ENCODE measurements at places on chromosomes 7 and 10.

GRCh38 chr10:90674461-90674860 lies 183.4 kb downstream of the HTR7 start:
- no peak for DNase-seq

GRCh38 chr7:30910411-30911073 lies 1.1 kb upstream of the AQP1 start:
- no peak for DNase-seq

- DNase-seq, result peak; percentile 54
These were observed 172.0 kb upstream of the TNRC18 start for GRCh38 chr7:5595545-5596045.

GRCh38 chr7:48505051-48505450 lies 333.8 kb downstream of the ABCA13 start:
- no peak for DNase-seq

DNA sequence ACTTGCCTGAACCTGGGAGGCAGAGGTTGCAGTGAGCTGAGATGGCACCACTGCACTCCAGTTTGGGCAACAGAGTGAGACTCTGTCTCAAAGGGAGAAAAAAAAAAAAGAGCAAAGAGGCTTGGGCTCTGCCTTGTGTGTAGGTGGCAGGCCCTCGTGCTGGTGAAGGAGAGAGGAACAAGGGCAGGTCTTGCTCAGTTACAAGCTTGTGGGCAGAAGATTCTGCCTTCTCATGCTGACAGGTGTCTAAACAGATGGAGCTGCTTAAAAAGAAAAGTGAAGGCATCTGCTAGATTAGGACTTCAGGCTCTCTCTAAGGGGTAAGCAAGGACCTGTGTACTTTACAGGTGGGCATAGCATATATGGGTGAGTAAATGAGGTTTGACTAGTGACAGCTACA lies 65.5 kb upstream of the TRIM8 start:
- peak; percentile 14 for DNase-seq

- DNase-seq, result no peak
These were observed 245.0 kb downstream of the FOXP2 start for GRCh38 chr7:114659409-114660125.

- DNase-seq, result no peak
These were observed 62.1 kb upstream of the PRSS58 start for GRCh38 chr7:142319970-142320369.

DNA sequence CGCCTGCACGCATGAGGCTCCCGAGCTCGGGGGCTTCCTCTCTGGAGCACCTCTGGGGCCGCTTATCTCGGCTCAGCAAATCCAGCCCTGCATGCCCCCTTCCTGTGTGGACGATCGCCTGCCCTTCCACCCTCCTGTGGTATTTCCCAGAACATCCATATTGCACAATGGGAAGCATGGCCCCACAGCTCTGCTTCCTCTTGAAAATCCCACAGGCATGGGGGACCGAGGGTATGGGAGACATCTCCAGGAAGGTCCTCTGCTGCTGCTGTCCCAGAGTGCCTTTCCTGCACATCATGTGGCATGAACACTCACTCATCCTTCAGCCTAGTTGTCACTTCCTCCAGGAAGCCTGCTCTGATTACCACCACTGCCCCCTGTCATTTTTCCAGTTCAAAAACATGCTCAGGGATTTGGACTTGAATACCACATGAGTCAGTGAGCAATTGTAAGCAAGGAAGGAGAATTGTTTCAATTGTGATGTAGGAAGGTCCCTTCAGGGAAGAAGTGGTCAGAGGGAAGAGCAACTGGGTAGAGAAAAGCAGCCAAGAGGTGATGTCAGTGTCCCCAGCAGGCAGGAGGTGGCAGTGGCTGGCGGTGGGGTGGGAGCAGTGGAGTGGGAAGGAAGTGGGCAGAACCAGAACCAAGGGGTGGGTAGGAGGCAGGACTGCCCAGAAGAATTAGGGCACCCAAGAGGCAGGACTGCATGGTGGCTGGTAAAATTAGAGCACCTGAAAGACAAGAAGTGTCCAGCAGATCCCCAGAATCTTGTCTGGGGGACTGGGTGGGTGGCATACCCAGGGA lies 67.5 kb upstream of the ZMIZ1 start:
- DNase-seq, result no peak

DNA sequence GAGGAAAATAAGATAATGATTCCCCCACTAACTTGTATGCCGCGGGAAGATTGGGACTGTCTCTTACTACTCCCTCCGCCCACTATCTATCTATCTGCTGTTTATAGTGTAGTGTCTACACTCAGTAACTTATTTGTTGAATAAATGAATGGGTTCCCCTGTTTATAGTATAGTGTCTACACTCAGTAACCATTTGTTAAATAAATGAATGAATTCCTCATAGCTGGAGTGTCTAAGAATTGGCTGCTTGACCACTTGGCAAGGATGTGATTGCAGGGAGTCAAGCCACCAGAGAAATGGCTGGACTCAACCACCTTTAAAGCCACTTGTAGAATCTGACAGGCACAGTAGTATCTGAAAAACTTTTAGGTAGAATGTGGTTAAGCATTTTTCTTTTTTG lies 147.1 kb downstream of the TRIL start:
- DNase-seq, result no peak

DNA sequence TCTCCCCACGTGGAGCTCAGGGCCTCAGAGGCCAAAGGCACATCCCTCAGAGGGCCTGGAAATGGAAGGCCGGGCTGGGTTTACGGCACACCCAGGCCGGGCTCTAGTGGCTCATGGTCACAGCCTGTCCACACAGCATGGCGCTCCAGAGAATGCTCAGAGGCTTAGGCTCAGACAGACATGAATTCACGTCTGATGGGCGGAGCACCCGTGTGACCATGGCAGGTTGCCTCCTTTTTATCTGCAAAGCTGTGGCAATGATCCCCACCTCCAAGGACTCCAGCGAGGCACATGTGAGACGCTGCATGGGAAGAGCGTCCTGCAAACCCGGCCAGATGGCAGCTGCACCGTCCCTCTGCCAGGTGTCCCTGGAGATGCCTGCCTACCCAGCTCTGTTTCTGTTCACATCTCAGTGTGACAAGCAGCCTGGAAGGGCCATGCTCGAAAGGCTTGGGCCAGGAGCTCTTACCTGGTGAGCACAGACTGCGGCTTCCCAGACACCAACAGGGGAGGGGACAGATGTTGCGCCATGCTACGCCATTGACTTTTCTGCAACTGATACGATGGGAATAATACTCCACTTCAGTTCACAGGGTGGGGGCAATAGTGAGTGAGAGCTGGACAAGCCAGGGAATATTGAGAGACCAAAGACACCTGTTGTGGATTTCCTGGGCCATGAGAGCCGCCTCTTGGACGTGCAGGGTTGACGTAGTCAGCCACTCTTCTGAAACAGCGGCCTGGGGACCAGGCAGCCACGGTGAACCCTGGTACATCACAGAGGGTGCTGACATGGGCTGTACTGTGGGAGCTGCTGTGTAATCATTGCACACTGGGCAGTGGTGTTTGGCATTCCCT lies 34.4 kb upstream of the FAM20C start:
- no peak for DNase-seq

GRCh38 chr10:77661100-77661499 lies 23.5 kb upstream of the KCNMA1 start:
- no peak for DNase-seq

DNA sequence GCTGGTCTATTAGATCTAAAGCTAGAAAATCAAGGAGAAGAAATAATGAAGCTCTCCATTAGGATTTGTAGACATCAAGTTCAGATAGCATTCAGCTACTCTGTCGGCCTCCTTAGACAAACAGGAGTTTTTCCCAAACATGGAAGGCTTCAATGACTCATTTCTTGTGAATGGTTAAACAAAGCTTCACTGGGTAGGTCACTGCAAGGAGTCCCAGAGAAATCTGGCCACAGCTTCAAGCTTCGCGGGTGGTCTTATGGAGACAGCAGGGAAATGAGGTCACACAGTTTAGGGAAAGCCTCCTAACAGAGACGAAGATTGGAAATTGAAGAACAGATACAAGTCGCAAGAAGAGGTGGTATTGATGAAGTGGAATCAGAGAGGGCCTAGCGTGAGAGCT lies 22.6 kb upstream of the LRRC72 start:
- no peak for DNase-seq

GRCh38 chr7:148290538-148290937 lies 300.0 kb upstream of the C7orf33 start:
- no peak for DNase-seq

DNA sequence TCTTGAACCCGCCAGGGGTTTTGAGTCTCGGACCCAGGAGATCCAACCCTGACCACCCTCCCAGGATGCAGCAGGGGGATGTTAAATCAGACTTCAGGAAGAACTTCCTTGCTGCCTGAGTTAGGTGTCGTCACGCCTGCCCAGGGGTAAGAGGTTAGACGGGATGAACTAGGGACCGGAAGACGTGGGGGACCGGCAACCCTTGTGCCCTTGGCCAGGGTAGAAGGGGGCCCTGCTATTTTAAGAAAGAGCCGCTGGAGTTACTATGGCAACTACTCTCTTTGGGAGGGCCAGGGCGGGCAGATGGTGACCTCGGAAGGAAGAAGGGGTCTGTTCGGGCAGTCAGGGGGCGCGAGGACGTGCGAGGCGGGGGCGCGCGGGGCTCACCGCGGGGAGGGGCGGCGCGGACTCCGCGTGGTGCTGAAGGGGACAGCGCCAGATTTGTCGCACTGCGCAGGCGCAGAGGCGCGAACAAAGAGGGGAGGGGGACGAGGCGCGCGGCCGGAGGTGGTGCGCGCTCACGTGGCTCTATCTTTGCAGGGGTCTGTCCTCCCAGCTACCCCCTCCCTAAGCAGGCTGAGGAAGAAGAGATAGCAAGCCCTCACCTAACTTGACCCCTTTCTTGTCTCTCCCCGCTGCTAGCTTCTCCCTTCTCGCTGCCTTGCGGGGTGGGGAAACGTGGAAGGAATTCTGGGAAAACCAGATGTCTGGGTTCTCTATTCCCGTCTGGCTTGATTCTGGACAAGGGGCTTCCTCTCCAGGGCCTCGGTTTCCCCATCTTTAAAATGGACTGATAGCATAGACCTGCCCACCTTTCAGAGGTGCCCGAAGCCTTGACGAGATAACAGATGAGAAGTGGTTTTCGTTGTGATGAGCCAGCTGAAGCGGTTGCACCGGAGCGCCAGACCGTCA lies 940 bp upstream of the PSD start:
- DNase-seq, result peak; percentile 51

DNA sequence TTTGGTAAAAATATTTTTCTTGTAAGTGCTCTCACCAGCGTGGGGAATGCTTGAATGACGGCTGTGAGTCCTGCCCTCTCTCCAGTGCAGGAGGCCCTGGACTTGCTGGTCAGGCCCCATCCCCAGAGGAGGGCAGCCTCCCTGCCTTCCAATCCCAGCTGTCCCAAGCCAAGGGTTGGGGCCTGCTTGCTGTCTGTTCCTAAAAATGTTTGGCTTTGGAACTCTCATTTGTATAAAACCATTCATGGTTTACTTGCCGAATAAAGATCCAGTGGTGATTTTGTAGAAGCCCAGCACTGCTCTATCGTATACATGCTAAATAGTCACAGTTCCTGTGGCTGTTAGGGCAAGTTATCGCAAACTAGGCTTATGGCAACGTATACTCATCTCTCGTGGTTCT lies 121.7 kb downstream of the GLRX3 start:
- no peak for DNase-seq

- DNase-seq, result no peak
These were observed 228.4 kb upstream of the RHOBTB1 start for GRCh38 chr10:61172182-61172926.

- no peak for DNase-seq
These were observed 23.2 kb downstream of the PLXNA4 start for GRCh38 chr7:132553031-132553430.

GRCh38 chr7:105060437-105060836 lies 46.4 kb downstream of the KMT2E start:
- DNase-seq, result no peak

DNA sequence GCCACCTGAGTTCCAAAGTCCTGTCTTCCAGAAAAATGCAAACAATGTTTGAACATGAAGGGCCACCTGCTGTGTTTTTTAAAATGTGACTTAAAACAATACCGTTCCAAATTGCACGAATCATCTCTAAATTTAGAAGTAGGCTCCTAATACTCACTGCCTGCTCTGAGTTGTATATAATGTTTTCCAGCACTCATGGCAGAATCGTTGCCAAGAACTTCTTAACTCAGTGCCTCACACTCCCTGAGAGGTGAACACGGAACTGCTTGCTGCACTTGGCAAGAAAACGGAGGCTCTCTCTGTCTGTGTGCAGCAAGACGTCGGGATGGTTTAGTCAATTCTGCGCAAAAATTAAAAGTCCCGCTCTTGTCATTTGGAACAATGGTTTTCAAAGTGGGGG lies 757.3 kb upstream of the AUTS2 start:
- no peak for DNase-seq

- no peak for DNase-seq
These were observed 6.8 kb upstream of the AEBP1 start for GRCh38 chr7:44097064-44097932.

GRCh38 chr7:31107106-31108090 lies 55.3 kb downstream of the ADCYAP1R1 start:
- no peak for DNase-seq

DNA sequence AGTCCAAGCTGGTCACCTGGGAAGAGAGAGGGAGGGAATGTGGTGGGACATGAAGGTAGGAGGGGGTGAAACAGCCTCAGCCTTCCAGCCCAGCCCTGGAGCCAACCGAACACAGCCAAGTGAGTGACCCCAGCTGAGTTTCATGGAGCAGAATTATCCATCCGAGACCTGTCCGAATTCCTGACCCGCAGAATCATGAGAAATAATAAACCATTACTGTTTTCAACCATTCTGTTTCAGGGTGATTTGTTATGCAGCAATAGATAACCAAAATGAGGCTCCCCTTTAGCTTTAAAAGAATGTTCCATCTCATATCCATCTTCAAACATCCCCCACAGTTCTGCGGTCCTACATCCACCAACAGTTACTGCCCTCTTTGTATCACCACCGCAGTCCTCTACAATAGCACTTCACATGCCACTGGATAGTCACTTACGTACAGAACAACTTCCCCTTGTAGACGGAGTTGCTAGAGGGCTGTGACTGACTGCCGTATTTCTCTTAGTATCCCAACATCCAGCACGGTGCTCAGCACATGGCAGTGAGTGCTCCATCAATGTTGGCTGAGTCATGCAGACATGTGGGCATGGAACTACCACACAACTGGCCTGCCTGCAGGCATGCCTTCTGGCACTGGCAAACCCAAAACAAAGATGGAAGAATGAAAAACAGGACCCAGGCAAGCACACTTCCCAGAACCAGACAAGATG lies 18.5 kb downstream of the KIAA1549 start:
- DNase-seq, result no peak

DNA sequence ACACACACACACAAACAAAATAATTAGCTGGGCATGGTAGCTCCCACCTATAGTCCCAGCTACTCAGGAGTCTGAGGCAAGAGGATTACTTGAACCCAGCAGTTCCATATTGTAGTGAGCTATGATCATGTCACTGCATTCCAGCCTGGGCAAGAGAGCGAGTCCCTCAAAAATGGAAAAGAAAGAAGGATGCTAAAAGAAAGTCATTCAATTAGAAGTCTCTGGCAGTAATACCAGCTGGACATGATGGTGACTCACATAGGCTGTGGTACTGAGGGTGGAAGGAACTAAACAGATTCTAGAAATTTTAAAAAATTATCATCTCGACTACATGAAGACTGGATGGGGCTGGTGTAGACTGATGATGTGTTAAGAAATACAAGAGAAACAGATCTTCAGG lies 385.3 kb downstream of the ETV1 start:
- DNase-seq, result no peak
